ENCODE measurements at places on chromosomes 3 and 15.

DNA sequence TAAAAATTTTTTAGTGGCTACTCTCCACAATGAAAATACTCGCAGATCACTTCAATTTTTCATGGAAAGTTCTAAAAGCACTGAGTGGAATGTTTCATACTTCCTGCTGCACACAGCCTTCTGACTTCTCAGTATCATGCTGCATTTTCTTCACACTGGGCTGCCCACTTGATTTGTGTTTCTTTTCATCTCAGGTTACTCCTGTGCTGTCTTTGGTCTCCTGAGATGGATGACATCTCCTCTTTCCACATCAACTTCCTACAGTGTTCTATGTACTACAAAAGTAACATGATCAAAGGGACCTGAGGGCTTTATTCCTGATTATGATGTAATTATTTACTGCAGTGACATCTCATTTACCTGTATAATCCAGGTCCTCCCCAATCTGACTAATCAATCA is 927.7 kb downstream of the ROBO2 start:
- no peak for DNase-seq

DNA sequence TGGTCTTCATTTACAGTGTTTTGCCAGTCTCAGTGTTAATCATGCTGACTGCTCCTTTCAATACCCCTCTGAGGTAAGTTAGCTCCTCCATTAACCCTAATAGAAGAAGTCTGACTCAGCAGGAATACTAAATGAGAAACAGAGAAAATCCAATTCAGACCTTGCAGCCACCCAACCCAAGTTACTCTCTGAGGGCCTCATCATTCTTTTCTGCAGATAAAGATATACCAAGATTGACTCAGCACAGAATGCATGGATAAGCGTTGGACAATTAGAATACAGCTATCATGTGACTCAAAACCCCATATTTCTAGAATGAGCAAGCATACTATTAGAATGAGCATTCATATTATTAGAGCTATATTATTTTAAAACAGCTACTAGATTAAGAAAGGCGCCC is 389.1 kb upstream of the SGO1 start:
- no peak for DNase-seq

DNA sequence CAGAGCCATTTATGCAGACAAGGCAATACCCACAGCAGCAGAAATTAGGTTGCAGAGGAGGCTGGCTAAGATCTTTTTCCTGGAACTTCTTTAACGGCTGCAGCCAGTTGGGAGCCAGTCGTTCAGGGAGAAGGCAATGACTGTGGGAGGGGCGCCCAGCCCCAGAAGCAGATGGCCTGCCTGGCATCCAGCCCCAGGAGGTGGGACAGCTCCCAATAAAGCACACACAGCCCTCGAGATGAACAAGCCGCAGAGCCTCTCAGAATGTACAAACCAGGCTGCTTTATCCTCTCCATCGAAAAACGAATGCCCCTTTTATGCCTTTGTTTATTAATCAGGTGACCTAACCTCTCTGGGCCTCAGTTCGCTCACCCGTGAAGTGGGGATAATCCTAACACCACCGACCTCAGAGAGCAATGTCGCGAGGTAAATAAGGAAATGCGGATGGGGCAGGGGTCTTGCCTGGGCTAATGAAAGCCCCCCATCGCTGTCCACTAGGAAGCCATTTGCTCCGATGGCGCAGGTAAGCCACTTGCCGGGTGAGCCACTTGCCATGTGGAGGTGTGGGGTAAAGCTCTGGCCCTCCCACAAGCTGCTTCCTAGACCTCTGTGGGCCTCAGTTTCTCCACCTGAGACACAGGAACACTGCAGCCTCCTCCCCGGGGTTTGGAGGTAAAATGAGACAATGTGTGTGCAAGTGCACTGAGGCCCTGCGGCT is 35.8 kb downstream of the MGLL start:
- no peak for DNase-seq

- DNase-seq, result no peak
These were observed 27.6 kb downstream of the ZFAND6 start for GRCh38 chr15:80087104-80087503.

- no peak for DNase-seq
These were observed 2.0 kb downstream of the MST1R start for GRCh38 chr3:49901366-49902339.
